ENCODE measurements at places on chromosomes 11 and 22.

DNA sequence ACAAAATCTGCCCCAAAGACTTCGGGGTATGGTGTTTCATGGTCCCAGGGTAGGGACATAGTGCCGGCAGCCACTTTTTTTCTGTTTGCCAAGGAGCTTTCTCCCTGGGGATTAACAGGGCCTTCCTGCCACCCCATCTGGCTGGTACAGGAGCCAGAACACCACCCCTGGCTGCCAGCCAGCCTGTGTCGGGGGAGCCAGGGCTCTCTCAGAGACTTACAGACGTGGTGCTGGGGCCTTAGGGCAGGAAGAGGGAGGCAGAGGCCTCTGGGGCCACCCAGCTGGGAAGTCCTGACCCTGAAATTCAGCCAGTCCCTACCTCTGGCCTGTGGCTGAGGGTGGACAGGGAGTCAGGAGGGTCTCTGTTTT is 52.4 kb upstream of the CDON start:
- peak; percentile 81 for DNase-seq

- no peak for DNase-seq
These were observed 51.4 kb downstream of the ADAMTS15 start for GRCh38 chr11:130499828-130500227.

DNA sequence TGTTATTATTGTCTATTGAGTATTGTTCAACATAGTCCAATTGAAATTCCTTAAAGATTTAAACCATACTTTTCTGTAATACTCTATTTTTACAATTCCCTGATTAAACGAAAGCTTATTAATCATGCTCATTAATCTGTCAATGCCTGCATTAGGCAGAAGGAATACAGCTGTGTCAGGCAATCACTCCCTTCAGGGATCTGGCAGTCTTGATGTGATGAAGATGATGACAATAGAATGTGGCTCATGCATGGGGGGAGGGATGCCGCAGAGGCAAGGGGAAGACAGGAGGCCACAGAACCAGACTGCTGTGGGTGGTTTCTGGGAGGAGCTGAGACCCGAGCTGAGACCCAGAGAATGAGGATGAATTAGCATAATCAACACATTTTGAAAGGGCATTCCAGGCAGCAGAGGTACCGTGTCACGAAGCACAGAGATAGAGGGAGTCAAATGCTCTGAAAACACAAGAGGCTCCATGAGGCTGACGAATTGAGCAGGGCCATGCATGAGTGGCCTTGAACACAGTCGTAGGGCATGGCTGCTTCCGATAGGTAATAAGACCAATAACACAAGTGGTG is 1075.5 kb downstream of the OPCML start:
- DNase-seq: no peak

DNA sequence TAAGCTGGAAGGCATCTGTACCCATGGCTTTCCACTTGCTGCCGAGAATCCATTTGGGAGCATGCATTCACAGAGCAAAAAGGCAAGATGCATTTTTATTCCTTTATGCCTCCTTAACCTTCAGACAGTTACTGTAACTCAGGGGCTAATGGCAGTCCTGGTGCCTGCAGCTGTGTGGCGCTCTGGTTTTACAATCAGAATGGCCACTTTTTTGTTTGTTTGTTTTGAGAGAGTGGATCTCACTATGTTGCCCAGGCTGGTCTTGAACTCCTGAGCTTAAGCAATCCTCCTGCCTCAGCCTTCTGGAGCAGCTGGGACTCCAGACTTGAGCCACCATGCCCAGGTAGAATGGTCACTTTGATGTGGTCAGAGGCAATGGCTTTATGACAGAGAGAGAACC is 101.8 kb downstream of the NAV2 start:
- DNase-seq: no peak

GRCh38 chr11:9838961-9839360 is 175.1 kb downstream of the SWAP70 start:
- no peak for DNase-seq

All from left ventricle myocardium inferior (tissue), 1 donor.